Posterior vena cava (tissue), 2 donors: ENCODE measurements at places on chromosomes 6 and 20. TPM values are rescaled to one million over a fixed set of nuclear protein-coding genes. Genes with fewer than 3 reads are reported as not detected.

- DNase-seq: no peak
These were observed 32.8 kb upstream of the MICB start for GRCh38 chr6:31465185-31465536.

- peak; percentile 83 for DNase-seq
These were observed 46.0 kb downstream of the SLC35D3 start for GRCh38 chr6:136967876-136968752.

DNA sequence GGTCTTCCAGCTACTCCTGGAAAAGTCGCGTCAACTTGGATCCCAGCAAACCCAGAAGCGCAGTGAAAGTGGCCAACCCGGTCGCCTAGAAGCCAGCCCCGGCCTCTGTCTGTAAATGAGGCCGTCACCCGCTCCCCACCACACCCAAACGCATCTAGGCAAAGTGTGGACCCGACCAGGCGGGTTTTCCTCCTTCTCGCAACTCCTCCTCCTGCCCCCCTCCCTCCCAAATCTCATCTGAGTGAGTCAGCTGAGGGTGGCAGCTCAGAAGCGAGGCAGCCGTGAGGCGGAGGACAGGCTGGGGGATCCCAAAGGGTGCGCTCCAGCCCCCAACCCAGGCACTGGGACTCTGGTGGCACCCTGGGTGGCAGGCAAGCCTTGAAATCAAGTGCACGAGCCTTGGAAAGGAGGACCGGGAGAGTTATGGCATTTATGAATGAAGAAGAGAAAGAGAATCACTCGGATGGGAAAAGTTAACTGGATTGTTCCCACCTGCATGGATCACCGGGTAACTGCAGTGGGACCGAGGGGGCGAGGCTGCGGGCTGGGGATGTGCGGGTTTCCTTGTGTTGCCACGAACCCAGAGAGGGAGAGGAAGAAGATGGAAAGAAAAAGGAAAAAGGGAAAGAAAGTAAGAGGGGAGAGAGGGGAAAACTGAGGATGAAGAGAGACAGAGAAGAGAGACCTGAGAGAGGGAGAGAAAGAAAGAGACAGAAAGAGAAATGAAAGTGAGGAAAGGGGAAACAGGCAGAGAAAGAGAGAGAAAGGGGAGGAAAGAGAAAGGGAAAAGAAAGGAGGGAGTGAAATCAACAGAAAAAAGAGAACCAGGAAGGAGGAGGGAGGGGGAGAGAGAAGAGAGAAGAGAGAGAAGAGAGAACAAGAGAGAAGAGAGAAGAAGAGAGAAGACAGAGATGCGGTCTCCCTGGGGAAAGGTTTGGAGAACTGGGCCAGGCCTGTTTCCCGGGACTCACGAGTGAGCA, at the start of gene APCDD1L:
Gene APCDD1L (minus strand): TSS at position 167 of the 980 bp plus-strand sequence. CDS start 692 bp downstream, outside the sequence.
- DNase-seq: no peak

DNA sequence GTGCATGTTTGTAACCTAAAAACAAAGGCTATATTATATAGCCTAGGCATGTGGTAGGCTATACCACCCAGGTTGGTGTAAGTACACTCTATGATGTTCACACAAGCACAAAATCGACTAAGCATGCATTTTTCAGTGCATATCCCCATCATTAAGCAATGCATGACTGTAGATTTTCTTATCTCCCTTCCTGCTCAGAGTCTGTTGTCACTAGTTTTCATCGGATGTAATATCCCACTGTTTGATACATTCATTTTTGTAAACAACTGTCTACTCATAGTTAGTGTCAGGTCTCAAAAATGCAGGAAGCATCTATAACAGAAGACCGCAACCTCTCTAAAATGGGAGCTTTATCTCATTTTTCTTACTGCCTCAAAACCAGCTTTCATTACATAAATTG, 70.7 kb downstream of the GFRAL start:
- no peak for DNase-seq

- DNase-seq: no peak
These were observed 672.9 kb upstream of the CITED2 start for GRCh38 chr6:140047321-140047720.

- no peak for DNase-seq
These were observed 24.4 kb upstream of the PRND start for GRCh38 chr20:4697189-4697830.

DNA sequence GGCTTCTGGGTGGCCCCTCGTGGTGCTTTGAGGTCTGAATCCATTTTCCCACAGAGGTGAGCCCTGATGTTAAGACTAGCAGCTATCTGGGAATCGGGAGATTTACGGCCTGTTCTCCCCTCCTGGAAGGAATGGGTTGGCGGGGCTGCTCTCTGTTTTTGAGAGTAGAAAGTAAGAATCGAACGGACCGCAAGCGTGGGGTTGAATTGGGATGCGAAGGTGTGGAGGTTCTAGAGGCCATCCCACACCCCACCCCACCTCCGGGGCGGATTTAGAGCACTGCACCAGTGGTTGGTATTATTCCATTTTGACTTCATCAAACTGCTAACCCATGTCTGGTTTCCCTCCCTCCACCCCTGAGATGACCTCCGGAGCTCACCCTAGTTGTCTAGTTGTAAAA, 11.5 kb downstream of the PYGB start:
- DNase-seq: peak; percentile 61

DNA sequence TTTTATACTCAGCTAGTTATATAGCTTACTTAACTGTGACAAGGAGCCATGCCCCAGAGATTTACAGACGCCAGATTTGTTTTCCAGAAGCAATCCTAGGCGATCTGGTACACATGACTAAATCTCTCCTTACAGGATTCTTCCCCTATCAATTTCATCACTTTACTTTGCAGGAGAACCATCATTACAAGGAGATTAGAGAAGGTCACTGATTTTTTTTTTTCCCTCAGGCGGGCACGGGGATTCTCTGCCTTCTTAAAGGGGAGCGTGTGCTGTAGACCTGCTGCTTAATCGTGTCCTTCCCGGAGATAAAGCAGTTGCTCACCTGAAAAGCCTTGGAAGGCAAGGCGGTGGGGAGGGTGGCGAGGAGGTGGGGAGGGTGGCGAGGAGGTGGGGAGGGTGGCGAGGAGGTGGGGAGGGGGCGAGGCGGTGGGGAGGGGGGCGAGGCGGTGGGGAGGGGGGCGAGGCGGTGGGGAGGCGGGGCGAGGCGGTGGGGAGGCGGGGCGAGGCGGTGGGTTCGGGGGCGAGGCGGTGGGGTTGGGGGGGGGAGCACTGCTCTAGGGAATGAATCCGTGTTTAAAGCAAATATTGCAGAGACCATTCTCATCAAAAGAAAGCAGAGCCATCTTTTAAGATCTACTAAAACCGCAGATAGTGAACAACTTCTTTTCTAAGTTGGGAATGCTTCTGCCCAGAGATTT, 14.3 kb upstream of the MRAP2 start:
- DNase-seq: no peak

GRCh38 chr6:126880964-126881363, 237.5 kb upstream of the RSPO3 start:
- DNase-seq: no peak

DNA sequence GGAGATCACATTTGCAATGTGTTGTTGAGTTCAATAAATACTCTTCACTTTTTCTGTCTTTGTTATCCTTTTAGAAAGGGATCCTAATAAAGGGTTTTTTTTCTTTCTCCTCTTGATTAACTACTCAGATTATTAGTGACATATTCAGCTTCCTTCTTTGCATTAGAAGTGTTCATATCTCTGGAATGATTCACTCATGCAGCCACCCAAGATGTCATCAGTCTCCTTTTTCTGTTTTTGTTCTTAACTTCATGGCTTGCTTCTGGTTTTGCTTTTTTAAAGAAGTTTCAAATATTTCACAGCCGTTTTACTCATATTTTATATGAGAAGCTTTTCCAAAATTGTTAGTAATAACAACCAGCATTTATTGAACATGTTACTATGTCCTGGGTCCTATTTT, 187.6 kb downstream of the TMEM242 start:
- no peak for DNase-seq

DNA sequence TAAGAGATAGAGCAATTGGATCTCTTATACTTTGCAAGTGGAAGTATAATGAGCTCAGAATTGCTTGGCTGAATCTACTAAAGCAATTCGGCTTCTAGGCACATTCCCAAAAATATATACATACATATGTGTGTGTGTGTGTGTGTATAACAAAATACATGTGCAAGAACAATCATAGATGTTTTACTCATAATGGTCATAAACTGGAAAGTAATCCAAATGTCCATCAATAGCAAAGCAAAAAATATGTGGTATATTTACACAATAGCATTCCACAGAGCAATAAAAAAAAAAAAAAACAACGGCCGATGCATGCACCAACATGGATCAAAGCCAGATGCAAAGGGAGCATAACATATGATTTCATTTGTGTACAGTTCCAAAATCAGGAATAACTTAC, 707.9 kb downstream of the RFPL4B start:
- DNase-seq: no peak

DNA sequence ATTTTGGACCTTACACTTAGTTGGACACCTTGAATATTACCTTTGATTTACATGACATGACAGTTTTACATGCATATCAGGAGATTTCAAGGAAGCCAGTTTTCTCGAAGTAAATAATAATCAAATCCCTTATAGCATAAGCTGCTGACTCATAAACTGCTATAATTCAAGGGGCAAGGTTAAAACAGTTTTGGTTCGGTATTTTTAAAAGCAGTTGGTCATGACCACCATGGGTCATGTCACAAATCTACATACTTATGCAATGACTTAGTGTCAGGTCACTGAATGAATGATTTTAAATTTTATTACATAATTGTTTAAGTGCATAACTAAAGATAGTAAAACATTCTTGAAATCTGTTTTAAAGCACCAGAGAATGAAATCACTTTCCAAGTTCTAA, 158.0 kb downstream of the DST start:
- no peak for DNase-seq

GRCh38 chr20:15740046-15740775, 833.0 kb downstream of the KIF16B start:
- DNase-seq: no peak

Gene OPRL1
- 1.4 TPM for total RNA-seq

Gene HAO1
- not detected for total RNA-seq

Gene PEX6
- total RNA-seq: 8.8 TPM

Gene MUCL3
- total RNA-seq: not detected
